ENCODE measurements at places on chromosomes 16 and 17.
A peak's percentile ranks its signal among the peaks of the same experiment; 100 is the strongest.

DNA sequence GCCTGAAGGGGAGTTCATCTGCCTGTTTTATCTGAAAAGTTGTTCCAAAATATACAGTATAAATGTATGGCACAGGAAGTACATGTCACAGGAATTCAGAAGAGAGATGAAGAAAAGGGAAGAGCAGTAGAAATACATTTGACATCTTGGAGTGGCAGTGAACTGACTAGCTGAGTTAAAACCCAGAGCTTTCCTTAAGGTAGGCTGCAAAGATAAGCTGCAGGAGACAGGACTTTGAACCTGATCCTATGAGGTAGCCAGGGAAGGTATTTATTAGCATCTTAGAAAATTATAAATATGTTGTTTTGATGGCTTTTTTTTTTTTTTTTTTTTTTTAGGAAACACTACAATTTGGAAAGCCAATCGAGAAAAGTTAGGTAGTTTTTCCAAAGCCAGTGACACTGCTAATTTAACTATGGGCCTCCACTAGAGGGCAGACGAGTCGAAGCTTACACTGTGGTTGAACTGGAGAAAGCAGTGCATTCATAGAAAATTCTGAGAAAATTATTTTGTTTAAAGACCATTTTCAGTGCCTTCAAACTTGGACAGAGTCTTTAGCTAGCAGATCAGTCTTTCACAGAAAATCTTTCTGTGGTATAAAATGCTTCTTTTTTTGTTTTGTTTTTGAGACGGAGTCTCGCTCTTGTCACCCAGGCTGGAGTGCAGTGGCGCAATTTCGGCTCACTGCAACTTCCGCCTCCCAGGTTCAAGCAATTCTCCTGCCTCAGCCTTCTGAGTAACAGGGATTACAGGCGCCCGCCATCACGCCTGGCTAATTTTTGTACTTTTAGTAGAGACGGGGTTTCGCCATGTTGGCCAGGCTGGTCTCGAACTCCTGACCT is 122.3 kb downstream of the SSH2 start:
- DNase-seq: no peak

- no peak for DNase-seq
Measured at GRCh38 chr16:15523939-15524338, 89.6 kb downstream of the BMERB1 start.

GRCh38 chr17:62690168-62690897 is 62.9 kb downstream of the MRC2 start:
- DNase-seq: no peak

GRCh38 chr17:43880420-43880991 is 26.8 kb downstream of the MPP2 start:
- DNase-seq: no peak

DNA sequence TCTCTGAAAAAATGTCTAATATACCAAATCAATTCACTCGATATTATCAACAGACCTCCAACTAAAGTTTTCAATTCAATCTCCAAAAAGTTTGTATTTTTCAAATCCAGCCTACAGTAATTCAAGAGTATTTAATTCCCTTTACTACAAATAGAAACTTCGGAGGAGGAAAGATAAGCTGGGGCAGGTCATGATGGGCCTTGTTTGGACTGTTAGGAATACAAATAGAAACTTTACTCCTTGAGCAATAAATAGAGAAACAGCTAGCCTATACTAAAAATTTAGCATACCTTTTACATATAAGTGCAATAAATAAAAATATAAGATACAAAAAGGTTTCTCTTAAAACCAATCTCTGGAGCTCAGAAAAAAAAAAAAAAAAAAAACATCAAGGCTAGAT is 98.2 kb downstream of the NCOR1 start:
- DNase-seq: no peak

GRCh38 chr17:41563607-41564170 is 8.2 kb downstream of the KRT9 start:
- no peak for DNase-seq

- DNase-seq: no peak
Measured at GRCh38 chr16:2475413-2476344, 752 bp downstream of the TBC1D24 start.

- DNase-seq: no peak
Measured at GRCh38 chr16:69833357-69834282, 71.5 kb downstream of the WWP2 start.

GRCh38 chr17:79948945-79949655 is 86.6 kb downstream of the TBC1D16 start:
- DNase-seq: no peak

- DNase-seq: no peak
Measured at GRCh38 chr17:7992924-7993323, 9.5 kb upstream of the GUCY2D start.

DNA sequence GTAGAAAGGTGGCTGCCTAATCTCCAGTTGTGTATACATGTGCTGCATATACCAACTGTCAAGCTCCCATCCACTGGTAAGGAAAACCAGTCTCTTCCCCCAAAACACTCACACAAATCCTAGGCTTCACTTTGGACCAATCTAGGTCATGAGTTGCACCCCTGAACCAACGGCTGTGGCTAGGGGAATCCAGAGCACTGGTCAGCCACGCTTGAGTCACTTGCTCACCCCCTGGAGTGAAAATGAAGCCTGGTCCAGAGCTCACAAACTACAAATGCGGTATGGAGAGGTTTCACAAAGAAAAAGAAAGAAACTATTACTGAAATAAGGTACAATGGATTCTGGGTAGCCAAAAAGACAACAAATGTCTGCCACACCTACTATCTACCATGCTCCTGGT is 66.1 kb upstream of the NLK start:
- DNase-seq: no peak

DNA sequence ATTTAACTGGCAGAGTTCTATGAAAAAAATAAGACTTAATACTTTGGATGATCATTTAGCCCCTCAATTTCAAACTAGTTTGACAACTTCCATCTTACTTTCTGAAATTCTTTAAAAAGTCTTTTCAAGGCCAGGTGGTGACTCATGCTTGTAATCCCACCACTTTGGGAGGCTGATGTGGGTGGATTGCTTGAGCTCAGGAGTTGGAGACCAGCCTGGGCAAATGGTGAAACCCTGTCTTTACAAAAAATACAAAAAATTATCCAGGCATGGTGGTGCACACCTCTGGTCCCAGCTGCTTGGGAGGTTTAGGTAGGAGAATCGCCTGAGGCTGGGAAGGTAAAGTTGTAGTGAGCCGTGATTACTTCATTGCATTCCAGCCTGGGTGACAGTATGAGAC is 154.4 kb downstream of the TANC2 start:
- DNase-seq: no peak

DNA sequence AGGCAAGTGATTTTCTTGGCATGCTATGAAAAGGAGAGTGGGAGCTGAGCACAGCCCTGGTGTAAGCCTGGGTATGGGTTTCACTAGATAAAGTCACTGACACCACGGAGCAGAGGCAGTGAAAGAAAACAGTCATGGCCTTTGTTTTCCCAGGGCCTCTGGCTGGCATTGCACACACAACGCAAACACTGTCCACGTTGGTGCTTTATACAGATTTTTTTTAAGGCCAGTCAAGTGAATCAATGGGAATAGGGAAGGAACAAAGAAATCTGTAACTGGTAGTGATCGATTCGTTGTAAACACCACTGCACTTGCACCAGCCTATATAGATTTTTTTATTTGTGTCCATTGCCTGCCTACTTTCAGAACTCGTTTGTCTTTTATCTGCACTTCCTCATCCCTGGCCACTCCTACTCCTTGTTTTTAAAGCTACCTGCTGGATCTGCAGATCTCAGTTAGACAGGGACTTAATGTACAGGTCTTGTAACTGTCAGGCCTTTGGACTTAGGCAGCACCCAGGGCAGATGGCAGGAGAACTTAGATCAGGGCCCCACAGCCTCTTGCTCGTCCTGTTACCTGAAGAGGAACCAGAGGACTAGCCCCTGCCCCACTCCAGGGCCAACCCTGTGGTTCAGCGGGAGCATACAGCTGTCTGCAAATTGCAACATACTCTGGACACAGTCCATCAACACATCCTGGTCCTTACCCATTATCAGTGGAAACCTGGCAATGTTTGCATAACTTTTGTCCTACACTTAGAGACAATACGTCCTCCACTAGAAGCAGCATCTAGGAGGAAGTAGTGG is 10.6 kb upstream of the TMIGD1 start:
- DNase-seq: no peak

- DNase-seq: peak; percentile 64
Measured at GRCh38 chr16:79006765-79007164, 593.8 kb downstream of the MAF start.

GRCh38 chr17:47978324-47978723 is 7.4 kb downstream of the CDK5RAP3 start:
- no peak for DNase-seq

- DNase-seq: no peak
Measured at GRCh38 chr17:57138956-57139576, 54.0 kb downstream of the AKAP1 start.

DNA sequence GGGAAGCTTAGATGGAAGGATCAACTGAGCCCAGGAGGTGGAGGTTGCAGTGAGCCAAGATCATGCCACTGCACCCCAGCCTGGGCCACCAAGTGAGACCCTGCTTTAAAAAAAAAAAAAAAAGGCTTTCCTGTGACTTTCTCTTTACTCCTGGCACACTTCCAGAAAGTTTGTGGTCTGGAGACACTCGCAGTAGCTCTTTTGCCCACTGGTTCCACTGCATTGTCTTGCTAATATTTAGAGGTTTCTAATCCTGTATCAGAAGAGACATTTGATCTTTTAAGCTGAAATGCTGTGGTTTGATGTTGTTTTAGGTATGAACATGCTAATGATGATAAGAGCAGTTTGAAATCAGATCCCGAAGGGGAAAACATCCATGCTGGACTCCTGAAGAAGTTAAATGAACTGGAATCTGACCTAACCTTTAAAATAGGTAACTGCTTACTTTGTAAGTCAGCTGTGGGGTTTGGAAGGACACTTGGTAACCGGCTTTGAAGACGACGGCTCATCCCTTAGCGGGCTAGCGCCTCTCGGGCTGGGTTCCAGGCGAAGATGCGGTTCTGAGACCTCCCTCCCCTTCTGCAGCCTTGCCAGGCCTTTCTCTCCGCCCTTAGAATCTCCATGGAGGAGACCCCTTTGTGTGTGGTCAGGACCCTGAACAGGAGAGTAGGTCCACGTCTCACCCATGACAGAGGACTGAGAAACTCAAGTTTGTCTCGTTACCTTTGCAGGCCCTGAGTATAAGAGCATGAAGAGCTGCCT is 23.1 kb downstream of the NTAN1 start:
- DNase-seq: no peak

- DNase-seq: no peak
Measured at GRCh38 chr17:72588561-72588960, 467.7 kb downstream of the SOX9 start.

DNA sequence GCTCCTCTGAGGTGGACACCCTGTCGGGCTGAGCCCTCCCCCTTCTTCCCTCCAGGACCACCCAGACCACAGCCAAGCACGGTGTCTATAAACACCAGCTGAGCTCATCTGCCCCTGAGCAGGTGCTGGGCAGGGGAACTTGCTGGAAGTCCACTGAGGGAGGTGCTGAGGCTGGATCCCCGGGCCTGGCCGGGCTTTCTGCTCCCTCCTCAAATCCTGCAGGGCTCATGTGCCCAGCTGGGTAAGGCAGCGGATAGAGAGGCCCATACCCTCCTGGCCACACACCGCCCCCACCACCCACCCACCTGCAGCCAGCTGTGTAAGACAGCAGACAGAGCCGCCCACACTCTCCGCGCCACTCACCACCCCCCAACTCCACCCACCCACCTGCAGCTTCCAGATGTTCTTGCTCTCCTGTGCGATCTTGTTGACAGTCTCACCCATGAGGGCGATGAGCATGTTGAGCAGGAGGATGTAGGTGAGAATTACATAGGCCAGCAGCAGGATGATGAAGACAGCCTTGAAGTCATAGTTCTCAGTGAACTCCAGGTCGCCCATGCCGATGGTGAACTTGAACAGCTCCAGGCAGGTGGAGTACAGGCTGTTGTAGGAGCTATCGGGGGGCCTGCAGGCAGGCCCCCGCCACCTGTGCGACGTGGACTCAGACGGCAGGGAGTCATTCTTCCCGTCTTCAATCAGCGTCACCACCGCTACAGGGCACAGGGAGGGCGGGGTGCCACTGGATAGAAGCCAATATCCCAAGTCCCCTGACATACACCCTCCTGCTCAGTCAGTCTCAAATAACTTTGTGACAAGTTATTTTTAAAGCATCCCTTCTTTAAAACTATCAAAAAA is 15.9 kb upstream of the TRPV3 start:
- DNase-seq: no peak

DNA sequence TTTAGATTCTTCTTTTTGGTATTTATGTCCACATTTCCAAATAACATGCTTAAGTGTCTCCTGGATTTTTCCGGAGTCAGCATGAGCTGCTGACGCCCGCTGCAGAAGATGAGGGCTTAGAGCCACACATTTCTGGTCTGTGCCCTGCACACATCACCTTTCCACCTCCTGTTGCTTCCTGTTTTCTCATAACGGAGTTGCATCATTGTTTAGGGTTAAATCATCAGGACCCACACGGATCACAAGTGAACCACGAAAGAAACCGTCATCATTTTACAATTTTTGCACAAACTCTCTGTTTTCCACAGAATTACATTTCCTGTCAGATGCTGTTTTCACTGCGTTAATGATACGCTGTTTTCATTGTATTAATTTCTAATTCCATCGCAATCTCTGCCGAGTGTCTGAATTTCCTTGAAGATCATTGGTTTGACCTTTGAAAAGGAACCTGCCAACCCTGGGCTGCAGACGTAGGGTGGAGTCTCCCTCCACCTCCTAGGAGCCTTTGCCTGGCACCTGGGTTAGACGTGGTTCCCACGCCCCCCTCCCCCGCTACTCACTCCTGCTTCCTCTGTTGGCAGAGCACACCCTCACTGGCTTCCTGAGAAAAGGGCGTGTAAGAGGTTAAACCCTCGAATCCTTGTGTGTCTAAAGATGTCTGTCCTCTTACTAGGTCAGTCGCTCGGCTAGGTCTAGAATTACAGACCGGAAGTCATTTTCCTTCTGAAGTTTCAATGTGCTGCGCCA is 68.2 kb downstream of the RNF213 start:
- no peak for DNase-seq

DNA sequence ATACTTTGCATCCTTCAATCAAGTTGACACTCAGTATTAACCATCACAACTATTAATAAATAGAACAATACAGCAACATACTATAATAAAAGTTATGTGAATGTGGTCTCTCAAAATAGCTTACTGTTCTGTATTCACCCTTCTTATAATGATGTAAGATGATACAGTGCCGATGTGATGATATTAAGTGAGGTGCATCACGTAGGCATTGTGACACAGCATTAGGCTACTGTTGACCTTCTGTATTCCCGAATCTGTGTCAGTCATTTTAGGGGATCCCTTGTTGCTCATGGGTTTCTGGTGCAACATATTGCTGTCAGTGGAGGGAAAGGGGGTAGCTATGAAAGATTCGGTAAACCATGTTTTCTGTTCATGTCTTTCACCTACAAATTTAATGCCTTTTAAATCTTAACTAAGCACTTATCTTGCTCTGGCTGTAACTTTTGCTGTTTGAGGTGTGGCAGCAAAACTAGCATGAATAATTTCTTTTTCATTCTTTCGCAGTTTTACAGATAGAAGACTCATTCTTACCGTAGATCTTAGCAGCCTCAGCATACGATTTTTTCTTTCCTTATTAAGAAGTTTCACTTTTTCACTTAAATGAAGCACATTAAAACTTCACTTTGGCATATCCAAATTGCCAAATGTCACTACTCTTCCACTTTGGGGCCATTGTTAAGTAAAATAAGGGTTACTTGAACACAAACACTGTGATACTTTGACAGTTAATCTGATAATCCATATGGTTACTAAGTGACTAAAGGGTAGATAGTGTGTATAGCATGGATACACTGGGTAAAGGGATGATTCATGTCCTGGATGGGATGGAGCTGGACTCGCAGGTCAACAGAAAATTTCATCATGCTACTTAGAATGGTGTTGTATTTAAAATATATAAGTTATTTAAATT is 29.6 kb downstream of the NFAT5 start:
- no peak for DNase-seq

All from lower leg skin (tissue), 4 donors.